ENCODE measurements at places on chromosomes 7 and 10.

DNA sequence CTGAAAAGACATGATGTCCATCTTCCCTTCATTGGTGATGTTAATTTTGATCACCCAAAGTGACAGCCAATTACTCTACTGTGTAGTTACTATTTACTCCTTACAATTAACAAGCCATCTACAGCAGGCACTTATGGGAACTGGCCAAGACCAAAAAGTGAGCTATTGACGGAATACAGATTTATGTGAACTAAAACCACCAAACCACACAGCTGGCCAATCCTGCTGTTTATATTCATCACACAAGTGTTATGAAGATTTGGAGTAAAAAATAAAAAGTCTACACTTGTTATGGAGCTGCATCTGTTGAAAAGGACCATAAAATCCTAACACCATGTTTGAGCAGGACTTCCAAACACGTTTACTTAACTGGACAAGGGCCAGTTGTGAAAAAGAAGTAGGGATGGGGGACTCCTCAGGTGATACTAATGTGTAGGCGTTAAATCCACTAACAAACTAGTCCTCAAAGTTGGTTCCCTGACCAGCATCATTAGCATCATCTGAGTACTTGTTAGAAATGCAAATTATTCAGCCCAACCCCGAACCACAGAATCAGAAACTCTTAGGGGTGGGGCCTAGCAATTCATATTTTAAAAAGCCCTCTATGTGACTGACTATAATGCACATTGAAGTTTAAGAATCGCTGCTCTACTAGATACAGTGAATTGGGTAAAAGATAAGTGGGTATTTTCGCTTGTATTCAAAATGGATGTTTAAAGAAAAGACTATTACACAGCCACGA, 11.6 kb downstream of the MCMBP start:
- no peak for DNase-seq

- DNase-seq = no peak
Measured at GRCh38 chr7:43303740-43304241, 191.3 kb downstream of the HECW1 start.

GRCh38 chr7:94188350-94188749, 184.2 kb upstream of the BET1 start:
- no peak for DNase-seq

DNA sequence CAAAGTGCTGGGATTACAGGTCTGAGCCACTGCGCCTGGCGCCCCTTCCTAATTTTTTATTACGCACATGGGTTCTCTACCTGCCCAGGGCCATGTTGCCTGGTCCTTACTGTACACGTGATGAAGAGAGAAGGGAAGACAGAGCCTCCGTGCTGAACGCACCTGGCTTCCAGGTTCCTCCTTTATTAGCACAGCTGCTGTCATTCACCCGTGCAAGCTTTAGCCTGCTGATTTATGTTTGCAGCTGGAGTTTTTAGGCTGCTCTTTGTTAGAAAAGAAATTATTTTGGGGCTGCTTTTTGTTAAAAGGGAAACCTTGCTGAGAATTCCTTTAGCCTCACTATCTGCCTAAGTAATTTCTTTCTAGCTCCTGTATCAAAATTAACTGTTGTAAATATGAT, 417.0 kb downstream of the CALN1 start:
- DNase-seq = no peak

- DNase-seq = no peak
Measured at GRCh38 chr7:45253368-45253767, 95.8 kb downstream of the RAMP3 start.

GRCh38 chr7:28709748-28710147, 248.4 kb downstream of the TRIL start:
- no peak for DNase-seq

- DNase-seq = no peak
Measured at GRCh38 chr7:23804707-23805106, 94.7 kb downstream of the STK31 start.

DNA sequence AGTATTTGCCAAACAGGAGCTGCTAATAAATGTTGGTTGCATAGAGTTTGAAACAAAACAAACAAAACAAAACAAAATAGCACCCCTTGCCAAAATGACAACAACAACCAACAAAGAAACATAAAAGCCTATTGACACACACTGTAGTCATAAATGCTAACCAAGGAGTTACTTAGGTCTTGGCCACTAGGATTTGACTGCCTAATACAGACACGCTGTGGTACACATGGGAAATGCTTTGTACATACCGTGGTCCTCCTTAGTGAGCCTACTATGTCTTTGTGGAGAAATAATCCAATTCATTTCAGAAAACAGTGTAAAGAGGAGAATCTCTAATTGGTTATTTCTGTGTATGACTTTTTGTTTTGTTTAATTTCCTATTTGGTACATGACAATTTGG, 53.2 kb upstream of the MTPN start:
- no peak for DNase-seq

GRCh38 chr7:125256446-125256845, 326.8 kb upstream of the POT1 start:
- DNase-seq = no peak

DNA sequence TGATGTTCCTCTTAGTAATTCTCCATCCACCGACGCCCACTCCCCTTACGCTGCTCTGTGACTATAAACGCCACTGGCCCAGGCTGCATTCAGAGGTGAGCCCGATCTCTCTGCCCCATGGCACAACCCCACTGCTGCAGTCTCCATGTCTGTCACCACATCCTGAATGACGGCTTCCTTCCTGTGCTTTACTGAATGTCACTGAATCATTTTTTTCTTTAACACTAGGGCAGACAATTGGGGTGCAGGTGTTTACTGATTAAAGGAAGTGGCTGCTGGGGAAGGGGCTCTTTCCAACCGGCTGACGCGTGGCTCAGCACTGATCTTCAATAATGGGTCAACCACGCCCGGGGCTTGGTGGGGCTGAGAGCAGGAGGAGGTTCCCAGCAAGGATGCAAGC, 208.3 kb downstream of the USP6NL start:
- peak; percentile 59 for DNase-seq

GRCh38 chr10:21379143-21379542, 146.3 kb downstream of the SKIDA1 start:
- no peak for DNase-seq

- DNase-seq = peak; percentile 15
Measured at GRCh38 chr7:47361746-47362215, 220.1 kb downstream of the TNS3 start.

All from activated T-helper 2 cell treated with anti-CD3 and anti-CD28 coated beads, Interferon-gamma antibody, Interleukin-2, Interleukin-4, amounts not matched to agents 10 μg/mL and 5 μg/mL and 100 μg/mL, durations not matched to agents 14 hours and 24 hours and 36 hours (primary cell).